ENCODE measurements at places on chromosomes 1 and 21.

DNA sequence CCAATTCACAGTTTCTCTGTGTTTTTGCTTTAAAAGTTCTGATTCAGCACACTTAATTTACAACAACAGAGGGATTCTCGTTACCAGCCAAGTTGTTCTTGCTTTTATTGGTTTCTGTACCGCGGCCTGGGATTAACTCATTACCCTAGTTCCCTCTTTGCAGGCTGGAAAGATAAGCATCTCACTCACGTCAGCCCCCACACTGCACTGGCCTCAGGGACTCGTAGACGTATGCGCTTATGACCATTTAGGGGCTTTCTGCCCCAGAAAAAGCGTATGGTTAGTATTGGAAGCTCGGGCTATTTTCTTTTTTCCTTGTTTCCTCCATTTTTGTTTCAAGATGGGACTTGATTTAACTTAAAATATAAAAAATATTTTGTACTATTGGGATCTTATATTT, 76.0 kb downstream of the POFUT2 start:
- no peak for DNase-seq

- DNase-seq, result no peak
Measured at GRCh38 chr1:93446837-93447451, 974 bp upstream of the FNBP1L start.

- no peak for DNase-seq
Measured at GRCh38 chr1:213464786-213465460, 413.9 kb downstream of the RPS6KC1 start.

DNA sequence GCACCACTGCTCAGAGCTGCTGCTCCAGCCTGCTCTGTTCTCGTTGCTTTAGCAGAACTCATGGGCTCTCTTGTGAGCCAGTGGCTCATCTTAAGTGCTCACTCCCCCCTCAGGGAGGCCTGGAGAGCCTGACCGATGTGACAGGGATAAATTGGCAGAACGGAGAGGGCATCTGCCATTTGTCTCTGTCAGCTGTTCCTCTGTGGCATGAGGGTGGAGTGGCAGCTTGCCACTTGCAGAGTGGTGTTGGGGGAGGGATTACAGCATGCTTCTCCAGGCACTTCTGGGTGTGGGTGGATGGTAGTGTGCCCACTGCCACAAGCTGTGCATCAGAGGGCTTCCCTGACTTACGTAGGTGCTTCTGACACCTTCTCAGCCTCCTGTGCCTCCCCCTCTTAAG, 229.5 kb downstream of the PAPPA2 start:
- DNase-seq, result no peak

Data from effector memory CD4-positive, alpha-beta T cell (primary cell).